ENCODE measurements at places on chromosomes 16 and 17. TPM values are rescaled to one million over a fixed set of nuclear protein-coding genes. Genes with fewer than 3 reads are reported as not detected.

Gene TRPV2
- 62.5 TPM for total RNA-seq

Gene ASGR2
- total RNA-seq = under 0.01 TPM

DNA sequence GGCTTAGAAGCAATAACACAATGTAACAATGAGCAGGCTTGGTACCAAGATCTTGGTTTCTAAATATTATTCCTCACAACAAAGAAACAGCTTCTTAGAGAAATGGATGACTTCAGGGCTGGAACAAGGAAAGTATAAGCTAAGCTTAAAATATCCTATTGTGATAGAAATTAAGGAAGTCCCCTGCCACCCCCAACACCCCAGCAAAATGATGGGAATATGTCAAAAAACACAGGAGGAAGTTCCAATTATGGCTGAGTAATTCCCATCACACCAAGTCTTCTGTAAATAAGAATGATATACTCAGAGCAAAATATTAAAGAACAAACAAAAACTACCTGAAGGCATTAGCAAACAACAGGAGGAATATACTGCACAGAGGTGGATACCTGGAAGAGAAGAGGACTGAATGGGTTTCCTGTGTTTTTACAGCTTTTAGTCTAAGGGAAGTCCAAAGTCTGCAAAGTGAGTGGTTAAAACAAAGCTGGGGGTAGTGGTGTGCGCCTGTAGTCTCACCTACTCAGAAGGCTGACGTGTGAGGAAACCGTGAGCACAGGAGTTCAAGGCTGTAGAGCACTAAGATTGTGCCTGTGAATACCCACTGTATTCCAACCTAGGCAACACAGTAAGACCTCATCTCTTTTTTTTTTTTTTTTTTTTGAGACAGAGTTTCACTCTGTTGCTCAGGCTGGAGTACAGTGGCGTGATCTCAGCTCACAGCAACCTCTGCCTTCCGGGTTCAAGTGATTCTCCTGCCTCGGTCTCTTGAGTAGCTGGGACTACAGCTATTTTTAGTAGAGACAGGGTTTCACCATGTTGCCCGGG, 17.1 kb upstream of the ATP6V0A1 start:
- no peak for DNase-seq

- DNase-seq = peak; percentile 94
Observed at GRCh38 chr16:2520784-2521531, 787 bp downstream of the AMDHD2 start.

- peak; percentile 68 for DNase-seq
Observed at GRCh38 chr16:11389631-11390565, 44.6 kb downstream of the RMI2 start.

DNA sequence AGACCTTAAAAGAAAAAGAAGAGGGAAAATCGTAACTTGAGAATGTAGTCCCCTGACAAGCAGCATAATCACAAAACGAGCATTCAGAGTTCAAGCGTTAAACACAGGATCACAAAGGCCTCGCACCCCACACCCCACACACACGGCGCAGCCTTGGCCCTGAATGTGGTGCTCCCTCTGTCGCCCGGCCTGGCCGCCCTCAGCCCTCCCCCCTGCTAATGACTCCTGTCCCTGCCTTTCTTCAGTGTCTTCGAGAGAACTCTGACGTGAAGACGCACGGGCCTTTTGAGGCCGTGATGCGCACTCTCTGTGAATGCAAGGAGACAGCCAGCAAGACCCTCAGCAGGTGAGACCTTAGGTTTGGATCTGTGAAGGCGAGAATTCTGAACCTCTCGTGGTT, 47.5 kb upstream of the ENDOV start:
- peak; percentile 18 for DNase-seq

GRCh38 chr17:29039764-29040598, 3.0 kb upstream of the PIPOX start:
- DNase-seq = peak; percentile 94

DNA sequence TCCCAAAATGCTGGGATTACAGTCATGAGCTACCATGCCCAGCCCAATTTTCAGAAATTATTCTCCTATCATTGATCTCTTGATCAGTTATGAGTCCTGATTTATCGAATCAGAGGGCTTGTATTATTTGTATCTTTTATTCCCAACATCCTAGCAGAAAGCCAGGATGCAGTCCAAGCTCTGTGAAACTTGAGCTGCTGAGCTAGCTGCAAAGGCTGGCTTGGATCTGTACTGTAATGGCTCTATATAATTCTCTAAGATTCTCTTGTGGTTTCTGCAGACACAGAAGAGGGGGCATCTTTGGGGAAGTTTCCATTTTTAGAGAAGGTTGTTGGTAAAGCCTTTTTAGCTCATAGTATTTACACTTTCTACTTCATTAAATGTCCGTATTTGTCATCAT, 227.1 kb downstream of the MAP2K4 start:
- DNase-seq = no peak
